ENCODE measurements at places on chromosomes 6 and 20.
A peak's percentile ranks its signal among the peaks of the same experiment; 100 is the strongest.

- no peak for DNase-seq
Measured at GRCh38 chr6:50847890-50848594, 29.4 kb downstream of the TFAP2B start.

- no peak for DNase-seq
Measured at GRCh38 chr6:74066168-74066871, 370.3 kb downstream of the CD109 start.

DNA sequence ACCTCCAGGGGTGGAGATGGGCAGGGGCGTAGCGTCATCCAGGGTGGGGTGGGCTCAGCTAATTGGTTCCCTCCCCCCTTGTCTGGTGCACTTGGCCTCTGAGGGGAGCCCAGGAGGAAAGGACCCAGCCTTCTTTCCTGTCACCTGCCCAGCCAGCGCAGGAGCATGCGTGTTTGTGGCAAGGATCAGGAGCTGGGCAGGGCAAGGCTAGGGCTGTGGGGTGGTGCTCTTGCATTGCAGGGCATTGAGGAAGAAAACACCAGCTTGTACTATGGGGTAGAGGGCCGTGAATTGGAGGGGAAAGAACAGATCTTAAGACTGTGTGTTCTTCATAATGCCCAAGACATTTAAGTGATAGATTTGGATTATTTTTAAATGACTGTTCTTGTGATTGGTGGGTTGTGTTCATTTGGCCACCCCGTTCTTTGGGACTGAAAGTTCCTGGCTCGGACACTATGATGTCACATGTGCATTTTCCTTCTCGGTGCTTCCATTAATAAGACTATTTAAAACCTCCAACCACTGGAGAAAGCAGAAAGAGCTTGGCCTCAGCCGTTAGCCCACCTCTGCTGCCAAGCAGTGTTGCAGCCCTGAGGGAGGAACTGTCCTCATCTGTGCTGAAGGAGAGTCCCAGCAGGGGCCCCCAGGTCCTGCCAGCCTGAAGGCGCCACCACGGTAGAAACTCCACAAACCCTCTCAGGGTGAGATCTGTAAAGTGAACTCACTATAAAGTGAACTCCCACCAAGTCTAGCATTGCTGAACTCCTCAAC is 136.2 kb upstream of the INSM1 start:
- no peak for DNase-seq

- no peak for DNase-seq
Measured at GRCh38 chr20:34643928-34644327, 33.0 kb downstream of the PIGU start.

- no peak for DNase-seq
Measured at GRCh38 chr20:19252451-19253120, 40.1 kb downstream of the SLC24A3 start.

- peak; percentile 13 for DNase-seq
Measured at GRCh38 chr6:108630050-108630714, 69.5 kb downstream of the FOXO3 start.

- no peak for DNase-seq
Measured at GRCh38 chr20:64082126-64082731, 2.0 kb downstream of the LKAAEAR1 start.

DNA sequence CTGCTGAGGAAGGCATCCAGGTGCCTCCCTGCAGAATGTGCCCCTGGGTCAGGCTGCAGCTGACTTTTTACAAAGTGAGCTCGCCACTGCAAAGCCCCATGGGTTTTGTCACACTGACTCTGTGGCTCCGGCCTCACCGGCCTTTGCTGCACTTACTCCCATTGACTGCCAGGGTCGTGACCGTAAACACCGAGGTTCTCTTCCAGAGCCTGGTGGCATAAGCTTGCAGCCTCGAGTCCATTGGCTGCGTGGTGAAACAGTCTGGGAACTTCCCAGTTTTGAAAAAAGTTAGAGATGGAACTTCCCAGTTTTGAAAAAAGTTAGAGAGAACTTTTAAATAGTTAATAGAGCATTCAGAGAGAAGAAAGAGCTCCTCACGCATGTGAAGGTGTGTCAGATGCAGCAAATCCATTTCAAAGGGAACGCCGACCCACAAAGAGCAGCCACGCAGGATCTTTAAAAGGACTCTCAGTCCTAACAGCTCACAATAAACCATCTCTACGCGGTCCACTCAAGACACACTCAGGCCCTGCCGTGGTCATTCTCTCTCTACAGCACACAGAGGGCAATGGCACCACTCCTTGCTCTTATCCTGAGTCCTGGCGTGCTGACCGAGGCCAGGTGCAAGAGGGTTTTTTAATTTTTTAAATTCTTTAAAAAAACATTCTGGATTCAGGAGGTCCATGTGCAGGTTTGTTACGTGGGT is 12.8 kb downstream of the RAMACL start:
- DNase-seq: no peak

GRCh38 chr6:126054258-126054702 is 67.9 kb downstream of the TRMT11 start:
- DNase-seq: no peak

GRCh38 chr20:32067234-32067821 is 15.3 kb downstream of the HCK start:
- peak; percentile 57 for DNase-seq

- DNase-seq: no peak
Measured at GRCh38 chr20:31747640-31748039, 8.6 kb downstream of the TPX2 start.

- no peak for DNase-seq
Measured at GRCh38 chr6:168121303-168121665, 42.3 kb upstream of the FRMD1 start.

DNA sequence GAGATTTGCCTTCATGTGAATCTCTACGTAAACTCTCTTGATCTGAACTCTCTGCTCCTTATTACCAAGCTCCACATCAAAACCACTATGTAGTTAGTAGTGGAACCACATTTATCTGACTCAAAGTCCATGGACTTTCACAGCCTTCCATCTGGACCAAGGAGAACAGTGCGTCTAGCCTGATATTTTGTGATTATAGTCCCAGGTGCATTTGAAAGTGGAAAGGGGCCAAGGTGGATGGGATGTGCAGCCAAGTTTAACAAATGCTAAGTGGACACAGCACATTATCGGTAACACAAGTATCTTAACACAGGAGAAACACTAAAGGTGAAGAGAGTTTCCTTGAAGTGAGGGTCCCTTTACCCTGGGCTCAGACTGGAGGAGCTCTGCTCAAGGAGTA is 281.2 kb upstream of the SGK1 start:
- DNase-seq: no peak

DNA sequence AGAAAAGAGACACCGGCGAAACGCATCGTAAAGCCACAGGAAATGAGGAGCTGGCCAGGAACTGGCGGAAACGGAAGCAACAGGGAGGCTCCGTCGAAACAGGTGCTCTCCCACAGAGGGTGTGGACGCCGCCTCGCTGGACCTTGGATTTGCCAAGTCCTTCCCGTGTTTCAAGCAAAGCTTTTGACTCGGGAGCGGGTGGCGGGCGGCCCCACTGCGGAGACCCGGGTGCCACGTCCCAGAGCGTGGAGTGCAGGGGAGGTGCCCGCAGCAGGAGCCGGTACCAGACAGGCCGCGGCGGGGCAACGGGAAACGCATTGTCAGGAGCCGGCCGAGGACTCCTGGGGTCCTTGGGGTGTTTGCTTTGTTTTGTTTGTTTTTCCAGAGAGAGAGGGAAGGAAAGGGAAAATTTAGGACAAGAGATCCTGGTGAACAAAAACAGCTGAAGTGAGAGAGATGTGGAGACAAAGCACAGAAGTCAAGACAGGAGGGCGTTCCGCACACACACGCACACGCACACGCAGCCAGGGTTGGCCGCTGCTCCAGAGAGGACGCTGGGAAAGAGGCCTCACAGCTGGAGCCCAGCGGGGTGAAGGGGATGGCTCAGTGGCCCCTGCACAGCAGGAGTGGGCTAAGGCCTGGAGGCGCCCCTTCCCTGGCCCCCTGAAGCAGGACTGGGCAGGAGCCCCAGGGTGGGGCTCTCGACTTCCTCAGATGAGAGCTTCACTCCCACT is 50.9 kb upstream of the CHRNA4 start:
- no peak for DNase-seq

DNA sequence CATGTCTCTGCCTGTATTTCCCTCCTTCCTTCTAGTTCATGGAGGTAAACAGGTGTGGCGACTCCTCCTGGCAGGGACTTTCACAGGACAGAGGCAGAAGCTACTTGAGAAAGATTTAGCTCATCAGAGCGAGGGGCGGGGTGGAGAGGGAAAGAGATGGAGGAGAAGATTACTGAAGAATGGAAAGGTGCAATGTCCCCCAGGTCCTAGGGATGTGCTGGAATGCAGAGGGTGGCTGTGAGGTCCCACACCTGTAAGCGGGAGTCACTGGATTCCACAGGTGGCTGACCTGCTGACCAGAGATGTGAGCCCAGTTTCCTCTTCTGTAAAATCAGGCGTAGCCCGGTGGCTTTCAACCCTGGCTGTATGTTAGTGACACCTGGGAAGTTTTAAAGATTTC is 199.2 kb upstream of the SULF2 start:
- no peak for DNase-seq

DNA sequence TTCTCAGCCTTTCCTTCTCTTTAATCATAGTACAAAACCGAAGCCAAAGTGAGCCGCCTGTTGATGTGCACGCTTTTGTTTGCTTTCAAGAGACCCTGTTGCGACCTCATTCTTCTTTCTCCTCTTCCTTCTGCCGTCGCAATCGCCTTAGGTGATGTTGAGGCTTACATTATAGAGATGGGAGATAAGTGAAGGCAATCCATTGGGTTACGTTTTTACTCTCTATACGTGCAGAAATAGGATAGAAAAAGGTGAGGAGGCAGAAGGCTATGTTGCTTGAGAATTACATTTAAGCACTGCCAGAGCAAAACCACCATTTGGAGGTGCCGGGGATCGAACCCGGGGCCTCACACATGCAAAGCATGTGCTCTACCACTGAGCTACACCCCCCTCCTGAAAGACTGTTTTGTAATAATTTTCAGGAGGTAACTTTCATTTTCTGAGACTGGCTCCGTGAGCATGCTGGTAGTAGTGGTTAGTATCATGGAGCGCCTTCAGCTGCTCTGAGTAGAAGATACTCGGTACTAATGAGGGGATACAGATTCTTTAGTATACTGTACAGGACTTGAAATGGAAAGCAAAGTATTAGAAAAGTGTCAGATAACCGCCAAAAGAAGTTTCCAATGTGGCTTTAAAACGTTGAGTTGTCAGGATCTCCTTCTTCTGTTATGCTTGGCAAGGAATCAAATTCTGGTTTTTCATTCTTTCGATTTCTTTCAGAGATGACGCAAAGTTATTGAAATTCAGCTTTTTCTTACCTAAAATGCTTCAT is 165.6 kb downstream of the TRIM27 start:
- DNase-seq: peak; percentile 73

- DNase-seq: no peak
Measured at GRCh38 chr20:24289737-24290481, 179.5 kb upstream of the SYNDIG1 start.

DNA sequence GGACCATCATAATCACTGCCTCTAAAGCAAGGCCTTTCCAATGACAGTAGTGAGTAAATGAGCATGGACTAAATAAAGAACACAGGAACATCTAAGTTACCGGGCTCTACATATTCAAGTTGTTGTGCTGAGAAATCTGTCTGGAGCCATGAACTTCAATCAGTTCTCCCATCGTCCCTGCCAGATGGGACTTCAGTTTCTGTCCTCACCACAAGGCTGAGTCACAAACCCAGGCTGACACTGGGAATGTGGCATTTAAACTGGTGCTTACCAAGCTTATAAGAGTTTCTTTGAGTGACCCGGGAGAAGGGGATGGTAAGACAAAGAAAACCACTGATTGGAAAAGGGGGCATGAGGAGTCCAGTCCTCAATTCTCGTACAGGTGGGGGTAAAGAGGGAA is 497.0 kb downstream of the MAFB start:
- DNase-seq: no peak

DNA sequence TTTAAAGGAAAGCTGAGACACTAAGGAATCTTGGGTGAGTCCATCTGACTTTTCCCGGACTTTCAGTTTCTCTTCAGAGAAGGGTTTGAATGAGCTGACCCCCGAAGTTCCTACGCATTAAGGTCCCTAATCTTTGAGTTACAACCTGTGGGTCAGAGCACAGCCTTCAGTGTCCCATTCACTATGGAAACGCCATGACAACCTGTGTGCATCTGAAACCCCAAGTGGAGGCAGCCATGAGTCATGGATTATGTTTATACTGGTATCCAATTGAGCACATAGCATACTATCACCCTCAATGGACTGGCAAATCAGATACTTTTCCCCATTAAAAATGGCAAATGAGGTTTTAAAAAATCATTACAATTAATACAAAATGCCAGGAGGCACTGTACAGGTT is 11.4 kb downstream of the MYLK4 start:
- peak; percentile 11 for DNase-seq

GRCh38 chr20:19009081-19009688 is 195.6 kb downstream of the SCP2D1 start:
- no peak for DNase-seq

DNA sequence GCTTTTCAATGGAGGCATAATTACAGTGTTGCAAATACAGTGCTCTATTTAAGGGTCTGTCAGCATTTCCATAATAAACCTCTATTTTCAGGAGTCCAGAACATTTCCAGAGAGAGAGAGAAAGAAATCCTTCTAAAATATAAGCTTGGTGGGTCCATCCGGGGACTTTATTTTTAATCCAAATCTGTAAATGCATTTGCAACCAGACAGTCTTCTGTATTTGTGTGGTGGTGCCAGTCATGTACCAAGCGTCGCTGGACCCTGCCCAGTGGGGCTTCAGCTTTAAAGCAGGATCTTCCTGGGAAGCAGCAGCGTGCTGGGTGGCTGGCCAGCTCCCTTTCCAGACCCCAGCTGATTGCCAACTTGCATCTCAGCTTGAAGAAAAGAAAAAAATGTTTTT is 256.5 kb upstream of the SUPT3H start:
- DNase-seq: no peak

DNA sequence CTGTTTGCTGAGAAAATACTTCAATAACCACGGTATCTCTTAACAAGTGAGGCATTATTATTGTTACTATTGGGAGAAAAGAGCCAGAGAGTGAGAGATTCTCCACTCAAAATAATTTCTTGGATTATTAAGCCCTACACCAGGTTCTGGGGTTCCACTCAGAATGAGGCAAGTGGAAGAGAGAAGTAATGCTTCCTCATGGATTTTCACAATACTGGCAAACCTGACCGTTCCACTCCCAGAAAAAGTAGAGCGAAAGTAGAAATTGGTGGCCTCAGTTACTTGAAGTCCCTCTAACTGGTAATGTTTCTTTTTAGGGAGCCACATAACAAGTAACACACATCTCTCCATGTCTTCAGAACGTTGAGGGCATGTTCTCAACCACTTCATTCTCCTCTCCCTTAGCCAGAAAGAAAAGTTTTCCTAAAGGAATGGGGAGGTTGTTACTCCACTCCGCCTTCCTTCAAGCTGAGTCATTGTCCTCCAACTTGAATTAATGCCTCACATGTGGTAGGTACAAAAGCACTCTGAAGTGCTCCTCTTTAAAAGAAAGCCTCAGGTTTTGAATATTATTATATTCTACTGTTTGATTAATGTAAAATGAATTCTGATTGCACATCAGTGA is 1.9 kb downstream of the BAG2 start:
- DNase-seq: peak; percentile 70

DNA sequence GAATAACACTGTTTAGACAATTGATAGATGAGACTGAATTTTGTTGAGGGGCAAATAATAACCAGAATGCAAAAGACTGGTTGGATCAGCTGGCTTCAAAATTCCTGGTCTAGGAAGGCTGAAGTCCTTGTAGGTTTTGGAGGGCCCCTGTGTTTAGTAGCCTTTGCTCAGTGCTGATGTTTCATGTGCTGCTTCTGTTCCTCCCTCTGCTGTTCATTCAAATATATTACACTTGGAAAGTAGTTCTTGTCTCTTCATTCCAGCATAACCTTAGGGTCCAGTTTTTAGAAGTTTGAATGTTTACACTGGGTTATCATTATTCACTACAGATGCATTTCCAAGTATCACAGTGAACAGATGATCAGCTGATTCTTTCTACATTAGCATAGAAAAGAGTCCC is 72.5 kb downstream of the FLRT3 start:
- no peak for DNase-seq

GRCh38 chr20:6074145-6074561 is 20.3 kb upstream of the LRRN4 start:
- DNase-seq: no peak
